ENCODE measurements at places on chromosomes 3 and 15. TPM values are rescaled to one million over a fixed set of nuclear protein-coding genes. Genes with fewer than 3 reads are reported as not detected.

DNA sequence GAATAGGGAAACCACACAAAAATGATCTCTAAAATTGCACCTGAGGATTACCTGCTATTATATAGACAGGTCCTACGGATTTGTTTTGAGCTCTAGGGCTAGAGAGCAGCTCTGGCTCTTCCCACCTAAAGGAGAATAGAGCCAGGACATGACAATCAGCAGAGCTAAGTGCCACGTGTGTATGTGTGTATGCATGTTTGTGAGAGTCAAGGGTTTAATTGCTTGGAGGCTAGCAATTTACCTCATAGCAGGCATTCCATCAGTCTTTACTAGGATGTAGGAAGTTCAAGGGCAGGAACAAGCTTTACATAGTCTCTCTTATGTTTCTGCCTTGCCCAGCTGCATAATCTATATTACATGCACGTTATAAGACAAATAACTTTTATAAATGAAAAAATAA, 498.2 kb downstream of the NSUN3 start:
- no peak overlapping the region for H3K27ac ChIP-seq
- no peaks in the 10 kb centered on the region for H3K27me3 ChIP-seq
- H3K4me3 ChIP-seq = no peak overlapping the region
- no peaks in the 10 kb centered on the region for H3K4me1 ChIP-seq
- no peak for DNase-seq
- H3K36me3 ChIP-seq = no peaks in the 10 kb centered on the region

DNA sequence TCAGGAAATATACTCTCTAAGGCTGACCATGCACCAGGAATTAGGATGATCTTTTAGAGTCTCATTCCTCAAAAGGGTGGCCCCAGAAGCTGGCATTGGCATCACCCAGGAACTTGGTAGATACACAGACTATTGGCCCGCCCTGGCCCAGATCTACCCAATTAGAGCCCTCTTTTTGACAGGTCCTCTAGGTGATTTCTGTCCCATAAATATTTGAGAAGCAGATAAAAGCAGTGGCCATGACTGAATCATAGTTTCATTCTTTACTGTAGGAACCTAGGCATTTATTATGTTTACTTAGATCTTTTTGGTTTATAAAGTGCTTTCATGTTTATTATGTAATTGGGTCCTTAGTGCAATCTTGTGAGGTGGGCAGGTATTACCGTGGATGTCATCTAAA, 7.6 kb downstream of the TLNRD1 start:
- H3K4me1 ChIP-seq = peaks cover 25% of the 10 kb centered on the region
- no peak overlapping the region for H3K4me3 ChIP-seq
- H3K36me3 ChIP-seq = peaks cover 14% of the 10 kb centered on the region

DNA sequence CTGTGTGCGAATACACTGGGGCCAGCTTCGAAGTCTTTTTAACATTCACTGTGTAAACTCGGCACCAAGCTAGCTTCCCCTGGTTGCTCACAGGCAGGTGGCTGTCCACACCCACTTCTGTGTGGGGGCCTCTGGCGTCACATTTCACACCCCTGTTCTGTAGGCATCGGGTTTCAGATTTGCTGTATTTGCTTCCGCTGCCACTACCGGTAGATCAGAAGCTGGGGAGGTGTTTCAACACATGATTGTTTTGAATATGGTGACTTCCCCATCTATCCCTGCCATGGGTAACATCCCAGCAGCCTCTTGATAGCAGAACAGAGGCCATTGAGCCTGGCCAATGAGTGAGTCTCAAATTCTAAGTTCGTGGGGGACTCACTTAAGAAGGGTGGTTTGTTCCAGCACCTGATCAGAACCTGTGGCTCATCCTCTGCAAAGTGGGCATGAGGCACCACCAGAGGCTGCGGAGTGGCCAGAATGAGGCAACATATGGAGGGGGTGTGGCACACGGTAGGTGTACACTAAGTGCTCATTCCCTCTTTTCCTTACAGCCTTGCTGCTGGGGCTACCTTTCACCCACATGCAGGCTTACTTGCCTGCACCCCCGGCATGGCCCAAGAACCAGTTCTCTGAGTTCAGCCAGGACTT, 61.5 kb downstream of the IQSEC1 start:
- H3K27me3 ChIP-seq = no peaks in the 10 kb centered on the region
- H3K4me1 ChIP-seq = peaks cover 48% of the 10 kb centered on the region
- H3K36me3 ChIP-seq = no peaks in the 10 kb centered on the region
- DNase-seq = peak; percentile 82

Gene TRIM69
- 25.4 TPM for total RNA-seq

DNA sequence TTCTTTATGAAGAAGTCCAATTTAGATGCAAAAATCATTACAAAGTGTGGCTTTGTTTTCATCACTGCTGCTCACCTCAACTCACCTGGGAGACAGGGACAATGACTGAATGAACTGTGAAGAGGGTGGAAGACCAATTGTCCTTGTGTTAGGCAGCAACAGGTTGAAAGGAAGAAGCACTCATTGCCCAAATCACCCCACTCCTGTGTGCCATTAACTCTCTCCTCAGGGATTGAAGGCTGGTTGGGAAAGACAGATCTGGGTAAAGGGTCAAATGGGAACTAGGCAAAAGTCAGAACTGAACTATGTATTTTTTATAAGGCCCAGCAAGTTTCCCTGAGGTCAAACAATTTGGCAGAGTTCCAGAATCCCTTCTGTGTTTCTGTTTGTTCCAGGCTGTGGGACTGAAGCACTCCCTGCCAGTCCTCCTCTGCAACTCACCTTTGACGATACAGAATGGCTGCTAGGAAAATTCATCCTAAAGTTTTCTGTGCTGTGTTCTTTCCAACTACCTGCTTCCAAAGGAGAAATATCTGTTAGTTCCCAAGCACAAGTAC, 68.6 kb upstream of the CCDC39 start:
- no peaks in the 10 kb centered on the region for H3K4me1 ChIP-seq
- no peak overlapping the region for H3K27ac ChIP-seq
- H3K36me3 ChIP-seq = no peaks in the 10 kb centered on the region
- no peaks in the 10 kb centered on the region for H3K27me3 ChIP-seq

Gene IQCF5
- total RNA-seq = not detected

All from upper lobe of right lung (tissue), 1 donor.